ENCODE measurements at places on chromosomes 5 and 9. TPM values are rescaled to one million over a fixed set of nuclear protein-coding genes. Genes with fewer than 3 reads are reported as not detected.

GRCh38 chr5:55324815-55325418 lies 17.1 kb downstream of the MTREX start:
- peak; percentile 14 for DNase-seq

- DNase-seq, result no peak
These were observed 77.2 kb downstream of the TENT4A start for GRCh38 chr5:6790346-6790865.

DNA sequence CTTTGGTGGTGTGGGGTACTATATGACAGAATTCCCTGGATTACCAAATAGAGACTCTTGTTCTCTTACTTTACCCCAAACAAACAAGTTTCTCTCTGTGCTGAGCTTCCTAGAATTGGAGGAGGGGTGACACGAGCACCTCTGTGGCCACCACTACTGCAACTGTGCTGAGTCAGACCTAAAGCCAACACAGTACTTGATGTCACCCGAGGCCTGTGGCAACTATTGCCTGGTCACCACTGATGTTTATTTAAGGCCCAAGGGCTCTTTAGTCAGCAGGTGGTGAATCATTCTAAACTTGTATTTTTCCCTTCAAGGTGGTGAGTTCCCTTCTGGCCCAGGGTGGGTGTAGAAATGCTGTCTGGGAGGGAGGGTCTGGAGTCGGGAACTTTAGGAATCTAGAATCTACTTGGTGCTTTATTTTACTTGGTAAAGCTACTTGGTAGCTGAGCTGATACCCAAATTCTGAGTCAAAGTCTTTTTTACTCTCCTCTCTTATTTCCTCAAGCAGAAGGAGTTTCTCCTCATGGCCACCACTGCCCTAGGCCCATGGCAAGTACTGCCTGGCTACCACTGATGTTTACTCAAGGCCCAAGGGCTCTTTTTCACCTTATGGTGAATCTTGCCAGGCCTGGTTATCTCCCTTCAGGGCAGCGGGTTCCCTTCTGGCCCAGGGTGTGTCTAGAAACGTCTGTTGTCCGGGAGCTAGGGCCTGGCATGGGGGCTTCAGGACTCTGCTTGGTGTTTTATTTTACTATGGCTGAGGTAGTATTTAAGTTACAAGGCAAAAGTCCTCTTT lies 9.8 kb downstream of the LURAP1L start:
- DNase-seq, result peak; percentile 94

GRCh38 chr5:156402387-156402921 lies 75.5 kb downstream of the SGCD start:
- DNase-seq, result peak; percentile 94

DNA sequence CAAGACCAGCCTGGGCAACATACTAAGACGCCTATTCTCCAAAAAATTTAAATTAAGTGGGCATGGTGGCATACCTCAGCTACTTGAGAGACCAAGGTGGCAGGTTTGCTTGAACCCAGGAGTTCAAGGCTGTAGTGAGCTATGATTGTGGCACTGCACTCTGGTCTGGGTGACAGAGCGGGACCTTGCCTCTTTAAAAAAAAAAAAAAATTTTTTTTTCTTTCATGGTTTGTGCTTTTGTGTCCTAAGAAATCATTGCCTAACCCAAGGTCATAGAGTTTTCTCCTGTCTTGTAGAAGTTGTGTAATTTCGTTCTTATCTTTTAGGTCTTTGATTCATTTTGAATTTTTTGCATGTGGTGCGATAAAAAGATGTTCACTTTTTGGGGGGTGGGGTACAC lies 12.3 kb downstream of the GPBP1 start:
- no peak for DNase-seq

GRCh38 chr9:124122321-124122720 lies 110.8 kb downstream of the LHX2 start:
- no peak for DNase-seq

DNA sequence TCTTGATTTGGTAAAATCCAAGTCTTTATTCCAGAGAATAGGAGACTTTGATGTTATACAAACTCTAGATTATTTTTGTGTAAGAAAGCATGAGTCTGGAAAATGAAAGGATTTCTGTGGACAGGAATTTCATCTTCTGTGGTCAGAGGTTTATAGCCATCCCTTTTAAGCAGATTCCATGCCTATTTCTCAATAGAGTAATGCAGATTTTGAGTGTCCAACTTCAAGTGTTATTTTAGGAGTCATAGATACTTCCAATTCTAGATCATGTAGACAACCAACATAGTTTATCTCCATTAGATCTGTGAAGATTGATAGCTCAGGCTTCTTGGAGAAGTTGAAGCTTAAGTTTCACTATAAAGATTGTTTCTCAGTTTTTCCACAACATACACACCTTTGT lies 379.7 kb downstream of the PSAT1 start:
- DNase-seq, result no peak

Gene FLT4
- total RNA-seq, result 24.6 TPM

Gene FOXD4L4
- total RNA-seq, result 0.34 TPM

Gene CDKN2A
- not detected for total RNA-seq

Gene GFPT2
- 124 TPM for total RNA-seq

Gene ZBTB26
- 6.4 TPM for total RNA-seq

Gene MATR3
- 333 TPM for total RNA-seq

Measured in Daoy (cell line).